Tibial nerve (tissue), 4 donors: ENCODE measurements at places on chromosomes 12 and 14.

DNA sequence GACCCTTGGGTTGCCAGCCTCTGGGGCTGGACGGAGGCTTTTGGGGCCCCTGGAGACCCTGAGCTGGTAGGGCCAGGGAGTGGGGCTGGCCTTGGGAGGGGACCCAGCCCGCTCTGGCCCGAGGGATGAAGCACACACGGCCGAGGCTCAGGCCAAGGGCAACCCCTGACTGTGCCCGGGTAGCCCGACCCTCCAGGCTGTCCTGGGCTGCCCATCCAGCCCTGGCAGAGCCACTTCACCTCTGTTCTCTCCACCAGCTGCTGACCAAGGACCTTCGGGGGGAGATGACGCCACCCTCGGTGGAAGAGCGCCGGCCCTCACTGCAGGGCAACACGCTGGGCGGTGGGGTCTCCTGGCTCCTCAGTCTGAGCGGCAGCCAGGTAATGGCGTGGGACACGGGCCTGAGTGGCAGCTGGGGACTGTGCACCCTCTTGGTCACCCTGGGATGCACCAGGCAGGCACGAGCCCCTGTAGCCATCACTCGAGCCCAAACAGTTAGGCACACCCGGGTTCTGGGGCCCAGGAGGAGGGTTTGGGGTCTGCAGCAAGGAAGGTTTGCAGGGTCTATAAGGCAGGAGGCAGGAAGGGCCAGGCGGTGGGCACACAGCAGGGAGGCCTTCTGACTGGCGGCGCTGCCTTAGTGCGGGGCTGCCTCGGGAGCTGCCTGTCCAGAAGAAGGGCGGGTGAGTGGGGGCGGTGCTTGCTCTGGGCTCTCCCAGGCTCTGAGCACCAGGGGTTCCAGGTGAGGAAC lies 19.7 kb downstream of the ASPG start:
- no peak for DNase-seq

DNA sequence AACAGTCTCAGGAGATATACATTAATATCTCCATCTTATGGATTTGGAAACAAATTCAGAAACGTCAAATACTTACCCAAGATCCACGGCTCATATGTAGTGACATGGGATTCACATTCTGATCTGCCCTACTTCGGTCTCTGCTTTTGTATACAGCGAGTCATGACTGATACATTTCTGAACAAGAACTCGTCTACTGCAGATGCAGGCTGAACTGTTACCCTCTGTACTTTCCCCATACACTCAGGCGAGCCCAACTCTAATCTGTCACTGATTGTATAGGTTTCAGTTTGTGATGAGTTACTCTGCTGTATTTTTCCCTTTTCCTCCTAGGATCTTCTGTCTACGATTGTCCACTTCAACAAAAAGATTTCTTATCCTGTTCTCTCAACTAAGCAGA lies 441.6 kb downstream of the CCDC91 start:
- DNase-seq = no peak

DNA sequence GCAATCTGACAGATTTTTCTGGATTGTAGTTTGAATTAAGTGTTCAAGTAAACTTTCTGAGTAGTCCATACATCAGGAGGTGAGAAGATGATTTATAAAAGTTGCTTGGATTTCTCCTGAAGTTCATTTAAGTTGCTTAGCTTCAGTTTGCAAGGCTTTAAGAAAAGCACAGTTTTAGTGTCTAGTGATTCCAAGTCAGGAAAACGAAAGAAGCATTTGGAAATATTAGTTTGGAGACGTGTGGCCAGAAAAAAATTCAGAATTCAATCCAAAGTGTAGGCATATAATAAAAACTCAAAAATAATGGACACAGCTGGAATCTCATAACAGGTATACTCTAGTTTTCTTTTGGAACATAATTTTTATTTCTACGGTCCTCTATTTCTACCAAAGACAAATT lies 25.5 kb upstream of the PRICKLE1 start:
- DNase-seq = no peak

DNA sequence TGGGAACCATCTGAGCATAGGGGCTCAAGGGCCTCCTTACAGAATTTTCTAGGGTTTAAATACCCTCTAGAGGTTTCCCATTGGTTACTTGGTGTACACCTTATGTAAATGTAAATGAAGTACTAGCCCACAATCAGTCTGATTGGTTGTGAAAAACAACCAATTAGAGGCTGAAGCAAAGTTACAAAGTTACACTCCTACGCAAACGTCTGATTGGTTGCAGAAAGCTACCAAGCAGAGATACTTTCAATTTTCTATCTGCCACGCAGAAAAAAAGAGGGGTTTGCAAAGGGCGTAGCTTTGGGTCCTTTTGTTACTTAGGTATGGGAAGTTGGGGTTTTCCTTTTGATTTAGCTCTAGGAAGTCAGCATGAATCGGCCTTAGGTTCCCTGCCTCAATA lies 1.8 kb upstream of the TMEM19 start:
- DNase-seq = no peak

- no peak for DNase-seq
Observed at GRCh38 chr14:58572863-58573262, 64.9 kb upstream of the DACT1 start.

- no peak for DNase-seq
Observed at GRCh38 chr12:52264435-52264825, 10.0 kb upstream of the KRT86 start.
